ENCODE measurements at places on chromosomes 1 and 21.
A peak's percentile ranks its signal among the peaks of the same experiment; 100 is the strongest.

DNA sequence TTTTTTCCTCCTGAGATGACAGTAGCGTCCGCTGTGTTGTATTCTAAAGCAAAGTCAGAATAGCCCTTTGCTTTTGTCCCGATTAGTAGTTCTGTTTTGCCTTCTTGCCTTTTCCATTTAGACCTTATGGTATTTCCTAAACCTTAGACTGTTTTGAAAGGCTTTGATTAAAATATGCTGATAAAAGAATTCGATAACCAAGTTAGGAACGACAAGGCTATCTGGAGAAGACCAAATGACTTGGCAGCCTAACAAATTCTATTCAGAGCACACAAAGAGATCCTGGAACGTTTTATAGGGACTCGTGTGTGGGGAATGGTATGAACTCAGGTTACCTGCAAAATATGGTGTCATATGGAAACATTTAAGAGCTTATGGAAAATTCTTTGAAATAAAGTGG, 42.9 kb downstream of the NFIA start:
- DNase-seq, result no peak

GRCh38 chr1:207495801-207496792, at the start of gene CR1:
TSS of gene CR1 (plus strand) at chr1:207496157. CDS start at chr1:207496268, 111 bp downstream.
- peak; percentile 59 for DNase-seq

GRCh38 chr1:1125945-1126344, 10.1 kb upstream of the C1orf159 start:
- DNase-seq, result no peak

GRCh38 chr1:171780583-171781175, 781 bp upstream of the METTL13 start:
- DNase-seq, result no peak

DNA sequence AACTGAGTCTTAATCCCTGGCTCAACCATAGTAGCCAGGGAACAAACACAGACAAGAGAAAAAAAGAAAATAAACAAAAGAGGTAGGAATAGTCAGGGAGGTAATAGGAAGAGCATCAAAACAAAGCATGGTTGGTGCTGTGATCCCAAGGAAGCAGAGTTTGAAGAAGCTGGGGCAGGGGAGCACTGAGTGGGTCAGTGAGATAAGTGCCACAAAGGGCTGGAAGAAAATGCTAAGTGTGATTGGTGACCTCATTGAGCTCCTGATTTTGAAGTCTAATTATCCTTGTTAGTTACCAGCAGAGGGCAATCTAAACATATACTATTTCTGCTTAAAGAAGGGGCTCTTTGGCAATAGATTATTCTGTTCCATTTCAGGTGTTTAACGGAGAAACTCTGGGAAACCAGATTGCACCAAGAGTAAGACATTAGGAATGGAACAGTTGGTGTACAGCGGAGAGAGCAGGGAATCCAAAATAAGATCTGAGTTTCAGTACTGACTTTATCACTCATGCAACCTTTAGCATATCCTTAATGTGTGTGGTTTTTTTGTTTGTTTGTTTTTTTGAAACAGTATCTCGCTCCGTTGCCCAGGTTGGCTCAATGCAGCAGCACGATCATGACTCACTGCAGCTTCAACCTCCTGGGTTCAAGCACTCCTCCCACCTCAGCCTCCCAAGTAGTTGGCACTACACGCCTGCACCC, 30.7 kb upstream of the KIAA1614 start:
- DNase-seq, result peak; percentile 42

DNA sequence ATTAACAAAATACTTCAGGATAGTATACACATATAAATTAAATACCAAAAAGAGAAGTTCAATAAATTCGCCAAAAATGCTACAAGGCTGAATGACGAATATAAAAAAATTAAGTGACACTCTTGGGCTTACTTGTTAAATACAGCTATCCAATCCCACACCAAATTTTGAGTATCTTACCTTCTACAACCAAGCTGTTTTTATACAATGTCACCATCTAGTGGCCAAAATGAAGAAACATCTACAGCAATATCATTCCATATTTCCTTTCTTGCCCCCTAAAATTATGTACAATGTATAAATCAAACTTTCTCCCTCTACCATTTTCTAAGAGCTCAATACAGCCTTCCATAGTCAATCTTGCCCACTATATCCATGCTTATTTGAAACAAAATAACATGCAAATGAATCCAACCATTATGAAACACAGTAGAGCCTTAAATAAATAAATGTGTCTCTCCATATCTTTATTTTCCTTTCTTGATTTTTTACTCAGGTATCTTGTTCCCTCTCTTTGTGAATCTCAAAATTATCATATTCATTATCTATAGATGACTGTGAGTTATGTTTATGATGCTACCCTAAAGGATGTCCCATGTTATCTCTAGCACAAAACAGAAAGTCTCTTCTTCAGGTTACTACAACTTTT, 86.3 kb downstream of the ACBD6 start:
- DNase-seq, result peak; percentile 34

GRCh38 chr1:152906023-152906565, 2.3 kb upstream of the IVL start:
- DNase-seq, result no peak

DNA sequence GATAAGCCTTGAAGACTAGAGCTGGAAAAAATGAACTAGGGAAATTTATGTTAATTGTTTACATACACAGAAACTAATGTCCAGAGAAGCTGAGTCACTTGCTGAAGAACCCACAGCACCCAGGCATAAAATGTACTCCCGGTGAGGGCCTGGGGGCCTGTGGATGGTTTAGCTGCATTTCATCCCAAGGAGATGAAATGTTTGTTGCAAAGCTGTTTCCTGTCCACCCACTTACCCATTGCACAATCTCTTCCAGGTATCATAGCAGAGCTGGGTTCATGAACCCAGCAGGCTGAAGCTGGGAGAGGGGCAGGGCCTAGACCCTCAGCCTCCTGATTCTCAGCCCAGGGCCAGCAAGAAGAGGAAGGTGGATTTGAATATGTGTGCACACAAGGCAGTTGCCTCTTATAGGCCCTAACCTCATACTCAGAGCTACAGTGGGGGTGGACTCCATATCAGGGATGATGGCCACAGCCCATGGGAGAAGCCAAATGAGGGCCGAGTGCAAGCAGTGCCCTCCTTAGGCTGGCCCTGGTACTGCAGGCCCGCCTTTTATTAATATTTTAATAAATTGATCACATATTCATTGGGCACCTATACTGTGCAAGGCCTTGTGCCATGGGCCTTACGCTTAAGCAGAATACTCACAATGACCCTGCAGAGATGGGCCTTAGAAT, 110.8 kb downstream of the LACTBL1 start:
- DNase-seq, result peak; percentile 19

DNA sequence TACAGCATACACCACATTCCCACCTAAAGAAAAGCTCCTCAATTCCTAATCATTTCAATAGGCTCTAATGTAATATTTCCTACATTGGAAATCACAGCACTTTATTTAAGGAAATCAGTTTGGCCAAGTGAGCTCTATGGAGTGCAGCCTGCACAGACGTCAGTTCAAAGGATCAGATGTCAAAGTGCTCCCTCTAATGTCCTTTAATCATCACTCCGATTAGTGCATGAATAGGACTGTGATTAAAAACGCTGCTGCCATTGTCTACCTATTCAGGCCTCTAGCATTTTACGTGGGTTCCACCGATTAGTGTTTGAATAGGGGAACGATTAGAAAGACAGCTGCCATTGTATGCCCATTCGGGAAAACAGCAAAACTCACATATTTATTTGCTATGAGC, 50.2 kb downstream of the DPYD start:
- no peak for DNase-seq

DNA sequence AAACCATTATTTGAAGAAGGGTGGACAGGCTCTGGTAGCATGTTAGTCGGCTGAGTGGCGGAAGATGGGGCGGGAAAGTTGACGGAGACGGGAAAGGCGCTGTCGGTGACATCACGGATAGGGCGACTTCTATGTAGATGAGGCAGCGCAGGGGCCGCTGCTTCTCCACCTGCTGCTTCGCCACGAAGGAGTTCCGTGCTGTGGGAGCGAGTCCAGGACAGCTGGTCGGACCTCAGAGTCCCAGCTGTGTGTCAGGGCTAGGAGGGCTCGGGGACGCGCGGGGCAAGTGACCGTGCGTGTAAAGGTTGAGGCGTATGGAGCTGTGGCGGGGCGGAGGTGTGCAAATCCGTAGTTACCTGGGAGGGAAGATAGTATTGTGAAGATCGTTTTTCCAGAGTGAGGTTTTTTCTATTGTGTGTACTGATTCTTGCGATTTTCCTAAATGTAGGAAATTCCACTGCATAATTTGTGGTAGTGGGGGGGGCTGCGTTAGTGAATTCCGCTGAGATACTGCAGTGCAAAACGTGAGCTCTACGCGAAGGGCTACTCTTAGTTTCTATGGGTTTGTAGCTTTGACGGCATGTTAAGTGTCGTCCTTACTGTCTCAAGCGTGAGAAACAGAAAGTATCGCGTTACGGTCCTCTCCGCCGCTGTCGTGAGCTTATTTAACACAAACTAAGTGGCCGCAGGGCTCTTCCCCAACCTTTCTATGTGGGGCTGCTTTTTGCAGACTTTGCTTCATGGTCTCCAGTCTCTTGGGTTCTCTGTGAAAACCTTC, 111.2 kb upstream of the NBPF11 start:
- DNase-seq, result peak; percentile 93

- peak; percentile 93 for DNase-seq
Measured at GRCh38 chr1:113928941-113929749, at the start of gene HIPK1. TSS of gene HIPK1 (plus strand) at chr1:113929324.

DNA sequence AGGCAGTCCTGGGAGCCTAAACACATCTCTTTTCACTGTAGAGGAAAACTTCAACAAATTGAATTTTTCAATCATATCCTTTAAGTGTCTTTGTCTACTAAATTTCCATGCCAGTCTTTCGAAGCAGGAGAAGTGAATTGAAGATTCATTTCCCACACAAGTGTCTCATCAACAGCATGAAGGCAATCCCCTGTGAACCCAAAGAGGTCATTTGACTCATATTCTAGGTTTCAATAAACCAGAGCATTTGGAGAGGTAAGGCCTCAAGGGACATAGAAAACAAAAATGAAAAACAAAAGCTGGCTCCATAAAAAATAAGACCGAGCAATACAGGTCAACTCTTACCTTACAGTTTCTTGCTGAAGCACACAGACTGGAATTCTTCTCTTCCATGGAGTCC, 94.1 kb upstream of the ATP1B1 start:
- peak; percentile 81 for DNase-seq

GRCh38 chr1:189438808-189439207, 1038.9 kb downstream of the BRINP3 start:
- DNase-seq, result no peak
